ENCODE measurements at places on chromosomes 1 and 21.

GRCh38 chr1:28666806-28667205, 1.8 kb upstream of the GMEB1 start:
- no peak for DNase-seq

- DNase-seq: peak; percentile 20
Observed at GRCh38 chr1:89254658-89255287, 17.9 kb downstream of the GBP5 start.

- no peak for DNase-seq
Observed at GRCh38 chr1:229186373-229187056, 84.4 kb upstream of the RAB4A start.

GRCh38 chr1:155003227-155003765, 694 bp downstream of the ZBTB7B start:
- DNase-seq: peak; percentile 56

DNA sequence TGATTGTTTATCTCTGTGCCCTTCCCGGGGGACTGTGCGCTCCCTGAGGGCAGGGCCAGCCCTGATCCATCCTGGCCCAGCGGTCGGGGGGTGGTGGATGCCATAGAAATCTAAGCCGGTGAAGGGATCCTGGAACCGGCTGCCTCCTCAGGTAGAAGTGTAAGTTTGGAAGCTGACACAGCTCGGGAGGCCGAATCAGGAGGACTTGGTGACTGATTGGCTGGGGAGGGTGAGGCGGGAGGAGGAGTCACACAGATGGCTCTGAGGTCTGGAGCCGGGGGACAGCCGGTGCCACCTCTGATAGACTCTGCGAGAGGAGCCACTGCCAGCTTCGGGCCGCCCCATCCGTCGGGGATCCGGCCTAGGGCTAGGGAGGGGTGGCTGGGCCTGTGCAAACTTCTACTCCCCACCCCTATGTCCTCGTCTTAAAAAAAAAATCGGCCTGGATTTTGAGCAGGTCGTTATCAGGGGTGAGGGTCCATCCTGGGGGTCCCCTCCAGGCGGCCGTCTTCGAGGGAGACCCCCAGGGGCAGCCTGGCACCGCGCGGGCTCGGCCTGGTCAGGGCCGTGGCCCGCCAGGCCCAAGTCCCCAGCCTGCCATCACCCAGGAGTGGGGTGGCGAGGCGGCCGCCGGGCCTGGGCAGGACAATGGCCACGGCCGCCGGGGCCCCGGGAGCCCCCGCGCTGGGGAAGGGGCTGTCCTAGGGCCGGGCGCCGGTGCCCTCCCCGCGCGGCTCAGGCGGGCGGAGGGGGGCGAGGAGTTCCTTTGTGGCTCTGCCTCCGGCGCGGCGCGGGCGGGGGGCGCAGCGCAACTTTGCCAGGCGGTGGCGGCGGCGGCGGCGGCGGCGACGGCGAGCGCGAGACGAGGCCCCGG, 708 bp upstream of the ZNF362 start:
- DNase-seq: peak; percentile 73

DNA sequence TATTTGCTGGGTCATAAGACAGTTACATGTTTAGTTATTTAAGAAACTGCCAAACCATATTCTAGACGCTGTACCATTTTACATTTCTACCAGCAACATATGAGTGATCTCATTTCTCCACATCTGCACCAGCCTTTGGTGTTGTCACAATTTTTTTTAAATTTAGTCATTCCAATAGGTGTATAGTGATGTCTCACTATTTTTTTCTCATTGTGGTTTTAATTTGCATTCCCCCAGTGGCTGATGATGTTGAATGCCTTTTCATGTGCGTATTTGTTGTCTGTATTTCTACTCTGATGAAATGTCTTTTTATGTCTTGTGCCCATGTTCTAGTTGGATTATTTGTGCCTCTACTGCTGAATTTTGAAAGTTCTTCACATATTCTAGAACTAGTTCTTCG, 38.4 kb downstream of the NFASC start:
- DNase-seq: no peak

DNA sequence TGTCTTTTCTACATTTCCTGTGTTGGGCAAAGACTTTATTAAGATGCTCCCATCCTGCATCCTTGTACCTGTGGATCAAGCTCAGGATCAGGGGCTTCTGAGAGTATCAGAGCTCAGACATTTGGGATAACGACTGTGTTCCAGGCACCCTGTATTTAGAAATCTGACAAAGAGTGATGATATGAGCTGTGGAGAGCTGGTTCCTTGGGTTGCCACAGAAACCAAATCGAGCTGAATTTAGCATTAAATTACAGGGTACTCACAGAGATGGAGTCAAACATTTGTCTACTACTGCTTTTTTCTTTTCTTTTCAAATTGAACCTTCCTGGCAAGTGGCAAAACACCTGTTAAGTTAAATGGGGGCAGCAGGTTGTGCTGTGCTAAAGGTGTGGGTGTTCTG, 110.6 kb downstream of the XCL2 start:
- DNase-seq: no peak

- peak; percentile 81 for DNase-seq
Observed at GRCh38 chr1:37438869-37439343, 35.5 kb upstream of the ZC3H12A start.

DNA sequence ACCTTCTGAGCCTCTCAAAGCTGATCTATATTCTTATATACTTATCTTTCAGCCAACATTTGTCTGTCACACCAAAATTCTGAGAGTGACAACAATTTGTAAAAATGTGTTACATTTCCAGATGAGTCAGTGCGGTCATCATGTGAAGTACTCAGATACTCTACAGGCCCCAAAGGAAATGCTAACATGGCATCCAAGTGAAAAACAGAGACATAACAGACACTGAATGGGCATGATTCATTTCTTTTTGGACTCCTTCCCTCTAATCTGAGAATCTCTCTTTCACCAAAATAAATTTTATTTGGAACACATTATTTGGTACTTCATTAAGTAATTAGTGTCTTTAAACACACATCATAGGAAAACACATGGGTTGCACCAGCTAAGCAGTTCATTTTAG, 96.6 kb downstream of the SLC44A5 start:
- DNase-seq: no peak

GRCh38 chr1:40662151-40662550, 3.3 kb downstream of the RIMS3 start:
- DNase-seq: no peak

DNA sequence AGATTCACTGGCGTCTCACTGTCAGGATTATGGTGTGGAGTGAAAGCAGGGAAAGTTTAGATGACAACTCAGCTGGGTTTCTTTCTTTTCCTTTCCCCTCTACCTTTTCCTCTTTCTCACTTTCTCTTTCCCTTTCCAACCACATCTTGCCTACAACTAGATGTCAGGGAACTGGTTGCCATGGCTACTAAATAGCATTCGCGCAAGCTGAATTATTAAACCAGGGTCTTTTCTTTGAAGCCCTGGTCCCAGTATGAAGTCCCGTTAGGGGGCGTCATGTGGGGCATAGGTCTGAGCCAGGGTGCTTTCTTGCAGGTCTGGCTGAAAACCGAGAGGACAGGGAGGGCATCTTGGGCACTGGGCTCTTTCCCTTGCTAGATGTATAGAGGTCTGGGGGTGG, 168.4 kb upstream of the CACNA1E start:
- peak; percentile 25 for DNase-seq

DNA sequence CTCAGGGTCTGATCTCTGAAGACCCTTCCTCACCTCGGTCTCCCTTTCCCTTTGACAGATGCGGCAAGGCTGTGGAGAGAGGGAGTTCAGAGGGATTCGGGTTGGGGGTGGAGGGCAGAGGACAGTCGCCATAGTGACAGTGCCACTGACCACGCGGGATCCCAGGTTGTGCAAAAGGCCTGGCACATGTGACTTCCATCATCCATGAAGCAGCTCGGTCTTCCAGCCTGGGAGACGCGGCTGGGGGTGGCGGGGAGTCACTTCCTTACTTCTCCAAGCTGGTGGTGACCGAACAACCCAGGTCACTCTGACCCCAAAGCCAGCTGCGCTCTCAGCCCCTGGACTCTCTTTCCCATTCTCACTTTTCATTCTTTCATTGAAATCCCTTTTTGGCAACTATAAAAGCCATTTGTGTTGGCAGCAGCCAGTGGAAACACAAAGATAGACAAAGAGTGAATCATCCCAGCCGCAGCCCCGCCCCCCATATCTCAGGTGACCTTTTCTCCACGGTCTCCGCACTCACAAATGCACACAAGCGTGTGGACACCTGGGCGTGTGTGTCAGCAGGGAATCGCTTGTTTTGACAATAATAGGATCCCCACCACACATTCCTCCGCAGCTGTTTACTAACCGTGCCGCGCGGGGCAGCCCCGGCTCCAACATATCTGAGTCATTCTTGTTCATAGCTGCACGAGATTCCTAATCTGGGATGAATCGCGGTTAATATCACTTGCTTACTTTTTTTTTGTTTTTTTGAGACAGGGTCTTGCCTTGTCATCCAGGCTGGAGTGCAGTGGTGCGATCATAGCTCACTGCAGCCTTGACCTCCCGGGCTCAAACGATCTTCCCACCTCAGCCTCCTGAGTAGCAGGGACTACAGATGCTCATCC, 68.3 kb downstream of the DHRS3 start:
- DNase-seq: peak; percentile 42

DNA sequence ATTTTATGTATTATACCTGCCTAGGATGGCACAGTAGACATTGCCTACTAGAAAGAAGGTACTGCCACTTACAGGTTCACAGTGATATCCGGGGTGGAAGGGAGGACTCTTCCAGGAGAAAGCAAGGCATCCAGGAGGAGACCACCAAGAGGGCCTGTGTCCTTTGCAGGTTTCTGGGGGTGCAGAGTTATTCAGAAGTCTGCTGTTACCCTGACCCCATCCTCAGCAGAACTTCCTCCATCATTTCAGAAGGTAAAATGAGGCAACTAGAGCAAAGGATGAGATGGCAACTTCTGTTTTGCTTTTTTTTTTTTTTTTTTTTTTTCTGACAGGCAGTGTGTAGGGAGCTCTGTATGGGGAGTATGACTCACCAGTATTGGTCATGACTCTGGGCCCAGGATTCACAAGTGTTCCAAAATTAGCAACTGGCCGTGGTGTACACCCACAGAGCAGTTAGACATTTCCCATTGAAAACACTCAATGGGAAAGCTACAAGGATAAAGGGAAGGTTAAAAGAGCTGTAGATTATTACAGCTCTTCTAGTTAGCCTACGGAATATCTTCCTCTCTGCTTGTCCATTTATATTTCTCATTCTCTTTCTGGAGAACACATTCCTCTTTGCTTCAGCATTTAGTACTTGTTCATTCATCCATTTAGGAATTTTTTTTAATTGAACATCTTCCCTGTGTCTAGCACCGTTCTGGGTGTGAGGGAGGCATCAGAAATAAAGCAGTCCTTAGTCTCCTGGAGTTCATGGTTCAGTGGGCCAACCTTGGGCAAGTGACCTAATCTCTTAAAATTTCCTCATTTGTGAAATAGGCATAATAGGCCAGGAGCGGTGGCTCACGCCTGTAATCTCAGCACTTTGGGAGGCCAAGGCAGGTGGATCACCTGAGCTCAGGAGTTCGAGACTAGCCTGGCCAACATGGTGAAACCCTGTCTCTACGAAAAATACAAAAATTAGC, 50.5 kb upstream of the PPP2R5A start:
- DNase-seq: peak; percentile 13

- no peak for DNase-seq
Observed at GRCh38 chr1:243710467-243710866, 139.6 kb downstream of the AKT3 start.

GRCh38 chr1:245110406-245110805, 44.4 kb upstream of the KIF26B start:
- no peak for DNase-seq

DNA sequence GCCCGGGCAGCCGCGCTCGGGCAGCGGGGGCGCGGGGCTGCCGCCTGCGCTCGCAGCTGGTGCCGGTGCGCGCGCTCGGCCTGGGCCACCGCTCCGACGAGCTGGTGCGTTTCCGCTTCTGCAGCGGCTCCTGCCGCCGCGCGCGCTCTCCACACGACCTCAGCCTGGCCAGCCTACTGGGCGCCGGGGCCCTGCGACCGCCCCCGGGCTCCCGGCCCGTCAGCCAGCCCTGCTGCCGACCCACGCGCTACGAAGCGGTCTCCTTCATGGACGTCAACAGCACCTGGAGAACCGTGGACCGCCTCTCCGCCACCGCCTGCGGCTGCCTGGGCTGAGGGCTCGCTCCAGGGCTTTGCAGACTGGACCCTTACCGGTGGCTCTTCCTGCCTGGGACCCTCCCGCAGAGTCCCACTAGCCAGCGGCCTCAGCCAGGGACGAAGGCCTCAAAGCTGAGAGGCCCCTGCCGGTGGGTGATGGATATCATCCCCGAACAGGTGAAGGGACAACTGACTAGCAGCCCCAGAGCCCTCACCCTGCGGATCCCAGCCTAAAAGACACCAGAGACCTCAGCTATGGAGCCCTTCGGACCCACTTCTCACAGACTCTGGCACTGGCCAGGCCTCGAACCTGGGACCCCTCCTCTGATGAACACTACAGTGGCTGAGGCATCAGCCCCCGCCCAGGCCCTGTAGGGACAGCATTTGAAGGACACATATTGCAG, 3.0 kb downstream of the ARTN start:
- peak; percentile 70 for DNase-seq
